Hematopoietic multipotent progenitor cell treated with erythropoietin and hydrocortisone succinate and interleukin-3 and kit ligand, for 4 days (in vitro differentiated cells): ENCODE measurements at places on chromosomes 6 and 20.

- peak; percentile 85 for DNase-seq
Observed at GRCh38 chr20:50048420-50049166, 64.4 kb downstream of the UBE2V1 start.

DNA sequence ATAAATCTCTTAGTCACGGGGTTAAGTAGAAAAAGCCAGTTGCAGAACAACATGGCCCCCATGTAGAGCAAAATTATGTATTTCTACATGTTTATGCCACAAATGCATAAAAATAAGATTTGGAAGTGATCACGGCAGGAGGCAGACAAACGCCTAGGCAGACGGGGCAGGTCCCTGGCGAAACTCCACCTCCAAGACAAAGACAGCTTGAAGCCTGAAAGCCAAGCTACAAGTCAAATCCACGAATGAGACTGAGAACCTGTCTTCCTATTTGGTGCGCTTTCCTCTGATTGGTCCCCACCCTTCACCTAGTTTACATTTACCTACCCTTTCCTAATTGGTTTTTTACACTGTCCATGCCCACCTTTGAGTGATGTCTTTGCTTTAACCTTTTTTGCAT is 28.7 kb upstream of the AHCY start:
- DNase-seq: no peak

- no peak for DNase-seq
Observed at GRCh38 chr20:38834868-38835267, 29.4 kb downstream of the PPP1R16B start.

DNA sequence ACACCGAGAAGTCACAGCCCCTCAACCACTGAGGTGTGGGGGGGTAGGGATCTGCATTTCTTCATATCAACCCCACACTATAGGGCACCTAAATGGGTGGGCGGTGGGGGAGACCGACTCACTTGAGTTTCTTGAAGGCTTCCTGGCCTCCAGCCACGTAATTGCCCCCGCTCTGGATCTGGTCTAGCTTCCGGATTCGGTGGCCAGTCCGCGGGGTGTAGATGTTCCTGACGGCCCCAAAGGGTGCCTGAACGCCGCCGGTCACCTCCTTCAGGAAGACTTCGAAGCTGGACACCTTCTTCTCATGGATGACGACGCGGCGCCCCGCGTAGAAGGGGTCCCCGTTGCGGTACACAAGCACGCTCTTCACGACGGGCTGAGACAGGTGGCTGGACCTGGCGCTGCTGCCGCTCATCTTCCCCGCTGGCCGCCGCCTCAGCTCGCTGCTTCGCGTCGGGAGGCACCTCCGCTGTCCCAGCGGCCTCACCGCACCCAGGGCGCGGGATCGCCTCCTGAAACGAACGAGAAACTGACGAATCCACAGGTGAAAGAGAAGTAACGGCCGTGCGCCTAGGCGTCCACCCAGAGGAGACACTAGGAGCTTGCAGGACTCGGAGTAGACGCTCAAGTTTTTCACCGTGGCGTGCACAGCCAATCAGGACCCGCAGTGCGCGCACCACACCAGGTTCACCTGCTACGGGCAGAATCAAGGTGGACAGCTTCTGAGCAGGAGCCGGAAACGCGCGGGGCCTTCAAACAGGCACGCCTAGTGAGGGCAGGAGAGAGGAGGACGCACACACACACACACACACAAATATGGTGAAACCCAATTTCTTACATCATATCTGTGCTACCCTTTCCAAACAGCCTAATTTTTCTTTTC is at the start of gene DCDC2:
TSS of gene DCDC2 (minus strand) at position 724 of the 883 bp plus-strand sequence. CDS start at position 415, 309 bp downstream.
- peak; percentile 42 for DNase-seq

GRCh38 chr6:137819740-137820139 is 47.3 kb upstream of the TNFAIP3 start:
- DNase-seq: peak; percentile 54

DNA sequence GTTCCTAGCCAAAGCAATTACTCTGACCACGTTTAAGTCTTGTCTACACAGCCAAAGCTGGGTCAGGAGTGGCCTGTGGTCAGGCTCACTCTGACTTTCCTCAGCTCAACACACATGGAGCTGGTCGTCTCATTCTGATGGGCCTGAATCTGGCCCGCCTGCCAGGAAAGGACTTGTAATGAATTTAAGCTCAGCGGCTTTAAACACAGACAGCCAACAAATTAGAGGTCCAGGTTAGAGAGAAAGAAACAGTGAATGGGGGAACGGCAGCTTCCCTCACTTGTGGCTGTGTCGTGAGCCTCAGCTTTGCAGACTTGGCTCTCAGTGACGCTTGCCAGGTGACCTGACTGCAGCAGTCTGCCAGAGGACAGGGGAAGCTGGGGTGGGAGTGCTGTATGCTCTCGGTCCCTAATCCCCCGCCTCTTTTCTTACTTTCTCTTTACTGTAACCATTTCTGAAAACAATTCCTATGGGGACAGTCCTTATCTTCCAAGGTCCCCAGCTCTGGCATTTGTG is 121.9 kb upstream of the AGPAT4 start:
- no peak for DNase-seq
